ENCODE measurements at places on chromosomes 7 and 10. TPM values are rescaled to one million over a fixed set of nuclear protein-coding genes. Genes with fewer than 3 reads are reported as not detected.

CHPF2 gene
- 56.5 TPM for total RNA-seq

EGR2 gene
- total RNA-seq = 16.9 TPM

COL28A1 gene
- total RNA-seq = 1.8 TPM

LIPN gene
- not detected for total RNA-seq

ALOX5 gene
- 10.6 TPM for total RNA-seq

KCNIP2 gene
- total RNA-seq = 6.8 TPM

- DNase-seq = no peak
Measured at GRCh38 chr7:26140380-26140779, 11.6 kb upstream of the NFE2L3 start.

DNA sequence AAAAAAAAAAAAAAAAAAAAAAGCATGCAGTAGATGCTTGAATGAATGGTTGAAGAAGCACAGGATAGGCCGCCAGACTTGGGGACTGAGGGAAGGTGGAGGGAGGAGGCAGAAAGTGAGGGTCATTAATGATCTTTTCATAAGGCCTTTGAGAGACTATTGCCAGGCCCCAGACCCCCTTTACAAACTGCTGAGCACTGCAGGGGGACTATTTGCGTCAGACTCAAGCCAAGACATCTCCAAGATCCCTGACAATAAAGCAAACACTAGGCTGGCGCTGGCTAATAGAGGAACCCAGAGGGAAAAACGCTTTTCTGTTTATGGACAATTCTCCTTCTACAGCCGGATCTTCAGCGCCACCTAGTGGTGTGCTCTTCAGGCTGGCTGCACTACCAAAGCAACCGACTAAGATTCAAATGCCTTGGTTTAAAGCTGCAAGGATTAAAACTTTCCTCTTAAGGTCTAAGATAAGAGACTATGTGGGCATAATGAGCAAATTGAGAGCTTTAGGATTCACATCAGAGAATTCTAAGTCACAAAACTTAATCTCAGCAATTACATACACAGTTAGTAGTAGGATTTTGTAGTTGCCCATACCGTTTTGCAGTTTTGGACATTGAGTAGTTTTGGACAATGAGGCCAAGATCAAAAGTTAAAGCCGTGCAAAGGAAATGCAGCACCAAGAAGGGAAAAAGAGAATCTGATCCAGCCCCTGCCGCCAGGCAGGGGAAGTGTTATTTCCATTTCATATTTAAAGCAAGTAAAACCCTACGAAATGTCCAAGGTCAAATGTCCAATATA, 17.9 kb upstream of the AGK start:
- DNase-seq = peak; percentile 45

GRCh38 chr7:139982927-139983920, 79.5 kb downstream of the PARP12 start:
- no peak for DNase-seq

DNA sequence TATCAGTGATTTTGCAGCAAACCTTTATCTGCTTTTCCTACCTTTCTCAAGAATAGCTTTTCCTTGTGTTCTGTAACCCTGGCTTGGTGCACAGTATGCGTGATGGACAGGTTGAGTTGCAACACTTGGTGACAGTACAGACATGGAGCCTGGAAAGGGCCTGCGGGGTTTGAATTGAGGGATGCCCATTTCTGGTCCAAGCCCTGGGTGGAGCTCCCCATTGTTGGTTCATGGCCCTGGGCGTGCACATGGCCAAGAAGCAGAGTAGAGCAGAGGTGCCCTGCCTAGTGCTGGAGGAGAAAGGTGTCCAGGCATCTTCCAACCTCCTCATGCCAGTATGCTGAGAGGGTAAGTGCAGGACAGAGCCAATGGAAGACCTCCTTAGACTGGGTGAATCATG, 106.6 kb upstream of the MKLN1 start:
- no peak for DNase-seq

- peak; percentile 53 for DNase-seq
Measured at GRCh38 chr7:102300643-102301221, 14.1 kb downstream of the SH2B2 start.

DNA sequence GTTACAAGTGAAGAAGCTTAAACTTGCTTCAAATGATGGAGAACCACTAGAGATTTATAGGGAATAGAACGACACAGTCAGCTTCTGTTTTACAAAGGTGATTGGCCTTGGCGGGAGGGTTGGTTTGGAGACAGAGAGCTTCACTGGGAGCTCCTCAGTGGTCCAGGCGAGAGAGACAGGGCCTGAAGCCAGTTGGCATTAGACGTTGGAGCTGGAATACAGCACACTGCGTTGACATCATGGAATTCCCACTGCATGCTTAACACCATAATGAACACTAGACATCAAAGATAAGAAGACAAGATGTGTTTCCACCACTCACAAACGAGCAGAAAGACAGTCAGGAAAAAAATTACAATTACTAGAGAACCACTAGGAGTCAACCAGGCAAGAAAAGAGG, 67.8 kb downstream of the TBXAS1 start:
- DNase-seq = no peak

GRCh38 chr10:126062131-126063032, 166.0 kb downstream of the FANK1 start:
- no peak for DNase-seq

GRCh38 chr7:88233828-88234227, 14.0 kb upstream of the SRI start:
- DNase-seq = no peak

- DNase-seq = peak; percentile 13
Measured at GRCh38 chr10:130498934-130499333, 362.7 kb downstream of the GLRX3 start.

GRCh38 chr7:100951172-100951571, 1.8 kb downstream of the MUC3A start:
- no peak for DNase-seq

DNA sequence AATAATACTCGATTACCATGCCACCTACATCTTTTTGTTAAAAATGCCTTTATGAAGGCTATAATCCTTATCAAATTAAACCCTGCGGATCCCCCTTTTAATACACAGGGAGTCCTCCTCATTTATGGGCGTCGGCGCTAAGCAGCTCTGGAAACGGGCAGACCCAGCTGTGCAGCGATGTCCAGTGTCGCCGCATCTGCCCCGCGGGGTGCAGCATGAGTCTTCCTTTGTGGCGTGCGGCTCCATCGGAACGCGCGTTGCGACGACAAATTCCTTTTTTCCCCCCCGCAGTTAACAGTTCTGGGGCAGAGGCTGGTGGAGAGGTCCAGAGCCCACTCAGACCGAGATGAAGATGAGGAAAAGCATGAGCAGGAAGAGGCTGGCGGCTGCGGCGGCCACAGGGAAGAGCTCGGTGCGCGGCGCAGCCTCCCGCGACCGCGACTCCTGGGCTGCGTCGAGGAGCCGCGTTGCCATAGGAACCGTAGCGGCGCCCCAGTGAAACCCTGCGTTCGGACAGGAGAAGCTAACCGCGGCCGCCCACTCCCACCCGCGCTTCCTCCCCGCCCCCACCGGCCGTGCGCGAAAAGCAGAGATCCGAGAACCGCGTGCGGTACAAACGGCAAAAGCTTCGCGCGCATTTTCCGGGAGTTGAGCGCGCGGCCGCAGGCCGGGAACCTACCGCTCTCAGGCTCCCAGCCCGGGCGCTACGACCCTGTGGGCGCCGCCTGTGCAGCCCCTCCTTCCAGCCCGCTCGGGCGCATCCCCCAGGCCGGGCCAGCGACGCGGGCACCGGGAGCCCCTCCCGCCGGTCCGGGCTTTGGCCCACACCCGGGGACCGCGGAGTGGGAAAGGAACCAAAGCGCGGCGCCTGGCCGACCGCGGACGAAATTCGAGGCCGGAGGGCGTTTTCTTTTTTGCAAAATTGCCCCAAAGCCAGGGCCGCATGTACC, 130.6 kb downstream of the SPAG6 start:
- no peak for DNase-seq

DNA sequence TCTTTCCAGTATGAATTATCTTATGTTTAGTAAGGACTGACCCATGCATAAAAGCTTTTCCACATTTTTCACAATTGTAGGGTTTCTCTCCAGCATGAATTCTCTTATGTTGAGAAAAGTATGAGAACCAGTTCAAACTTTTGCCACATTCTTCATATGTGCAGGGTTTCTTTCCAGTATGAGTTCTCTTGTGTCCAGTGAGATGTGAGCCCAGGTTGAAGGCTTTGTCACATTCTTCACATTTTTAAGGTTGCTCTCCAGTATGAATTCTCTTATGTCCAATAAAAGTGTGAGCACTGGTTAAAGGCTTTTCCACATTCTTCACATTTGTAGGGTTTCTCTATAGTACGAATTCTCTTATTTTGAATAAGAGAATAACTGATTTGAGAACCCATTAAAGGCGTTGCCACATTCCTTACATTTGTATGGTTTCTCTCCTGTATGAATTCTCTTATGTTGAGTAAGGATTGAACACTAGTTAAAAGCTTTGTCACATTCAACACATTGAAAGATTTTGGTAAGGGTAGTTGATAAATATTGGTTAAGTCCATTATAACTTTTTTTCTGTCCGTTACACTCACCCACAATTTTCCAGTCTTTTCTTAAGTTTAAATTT, 911.0 kb upstream of the ZNF722 start:
- no peak for DNase-seq

Data from mesothelial cell of epicardium (in vitro differentiated cells).